Stimulated activated CD8-positive, alpha-beta memory T cell treated with anti-CD3 and anti-CD28 coated beads, Interleukin-2, amount 100 ng/mL, for 1 hour (primary cell): ENCODE measurements at places on chromosomes 11 and 22.

DNA sequence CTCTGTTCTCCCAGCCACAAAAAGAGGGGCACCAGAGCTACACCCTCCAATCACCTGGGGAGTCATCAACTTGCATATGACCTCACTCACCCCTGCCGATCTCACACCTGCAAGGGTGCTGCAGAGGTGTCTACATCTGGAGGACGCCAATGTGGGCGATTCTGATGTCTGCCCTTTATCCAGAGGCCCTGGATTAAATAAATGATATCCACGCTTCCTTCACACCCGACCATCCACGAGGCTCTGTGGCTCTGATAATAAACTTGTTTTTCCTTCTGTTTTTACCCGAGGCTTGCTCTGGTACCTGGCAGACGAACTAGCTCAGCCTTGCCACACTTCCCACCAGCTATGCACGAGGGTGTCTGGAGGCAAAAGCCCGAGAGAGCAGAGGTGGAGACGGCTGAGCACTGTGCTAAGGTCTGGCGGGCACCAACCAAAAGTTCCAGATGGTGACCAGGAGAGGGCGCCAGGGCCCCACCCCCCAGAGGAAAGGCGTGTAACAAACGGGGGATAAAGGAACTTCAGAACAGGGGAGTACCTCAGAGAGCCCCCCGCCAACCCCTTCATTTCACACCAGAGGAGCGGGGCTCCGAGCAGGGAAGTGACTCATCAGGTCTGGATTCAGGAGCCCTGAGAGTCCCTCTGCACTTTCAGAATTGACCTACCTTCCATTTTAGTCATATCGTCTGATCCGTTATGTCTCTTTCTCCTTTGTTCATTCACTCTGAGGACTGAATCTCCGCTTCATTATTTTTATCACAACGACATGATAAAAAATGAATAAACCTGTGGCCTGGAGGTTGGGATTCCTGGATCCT is 13.5 kb downstream of the SCN3B start:
- no peak for DNase-seq

DNA sequence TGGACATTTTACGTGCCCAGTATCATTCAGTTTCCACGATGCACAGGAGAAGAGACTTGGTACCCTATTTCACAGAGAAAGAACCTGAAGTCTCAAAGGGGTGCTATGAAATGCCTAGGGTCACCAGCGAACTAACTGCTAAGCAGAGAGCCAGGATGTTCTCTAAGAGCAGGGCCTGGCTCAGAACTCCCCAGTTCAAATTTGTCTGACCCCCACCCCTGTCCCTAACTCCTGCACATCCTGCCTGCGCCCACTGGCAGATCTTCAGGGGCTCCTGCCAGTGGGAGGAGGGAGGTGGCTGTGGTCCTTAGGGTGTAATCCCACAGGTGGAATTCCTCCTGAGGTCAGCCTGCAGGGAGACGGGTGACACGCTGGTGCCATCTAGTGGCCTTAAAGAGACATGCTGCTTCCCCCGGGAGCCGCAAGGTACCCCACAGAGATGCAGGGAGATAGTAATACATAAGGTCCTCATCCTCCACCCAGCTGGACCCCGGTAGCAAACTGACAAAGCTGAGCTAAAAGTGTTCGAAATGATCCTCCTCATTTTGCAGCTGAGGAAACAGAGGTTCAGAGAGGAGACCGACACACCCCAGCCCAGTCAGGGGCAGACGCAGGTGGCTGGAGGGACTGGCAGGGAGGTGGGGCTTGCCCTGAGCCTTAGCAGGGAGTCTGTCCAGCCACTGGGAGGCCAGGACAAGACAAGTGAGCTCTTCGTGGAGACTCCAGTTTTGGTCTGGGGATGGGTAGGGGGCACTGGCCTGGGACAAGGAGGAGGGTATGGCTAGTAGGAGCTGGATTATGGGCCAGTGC is 34.1 kb downstream of the MB start:
- peak; percentile 19 for DNase-seq

- no peak for DNase-seq
Observed at GRCh38 chr22:37043828-37044538, 7.6 kb upstream of the KCTD17 start.

GRCh38 chr11:120601536-120601935 is 90.0 kb downstream of the GRIK4 start:
- DNase-seq, result no peak

DNA sequence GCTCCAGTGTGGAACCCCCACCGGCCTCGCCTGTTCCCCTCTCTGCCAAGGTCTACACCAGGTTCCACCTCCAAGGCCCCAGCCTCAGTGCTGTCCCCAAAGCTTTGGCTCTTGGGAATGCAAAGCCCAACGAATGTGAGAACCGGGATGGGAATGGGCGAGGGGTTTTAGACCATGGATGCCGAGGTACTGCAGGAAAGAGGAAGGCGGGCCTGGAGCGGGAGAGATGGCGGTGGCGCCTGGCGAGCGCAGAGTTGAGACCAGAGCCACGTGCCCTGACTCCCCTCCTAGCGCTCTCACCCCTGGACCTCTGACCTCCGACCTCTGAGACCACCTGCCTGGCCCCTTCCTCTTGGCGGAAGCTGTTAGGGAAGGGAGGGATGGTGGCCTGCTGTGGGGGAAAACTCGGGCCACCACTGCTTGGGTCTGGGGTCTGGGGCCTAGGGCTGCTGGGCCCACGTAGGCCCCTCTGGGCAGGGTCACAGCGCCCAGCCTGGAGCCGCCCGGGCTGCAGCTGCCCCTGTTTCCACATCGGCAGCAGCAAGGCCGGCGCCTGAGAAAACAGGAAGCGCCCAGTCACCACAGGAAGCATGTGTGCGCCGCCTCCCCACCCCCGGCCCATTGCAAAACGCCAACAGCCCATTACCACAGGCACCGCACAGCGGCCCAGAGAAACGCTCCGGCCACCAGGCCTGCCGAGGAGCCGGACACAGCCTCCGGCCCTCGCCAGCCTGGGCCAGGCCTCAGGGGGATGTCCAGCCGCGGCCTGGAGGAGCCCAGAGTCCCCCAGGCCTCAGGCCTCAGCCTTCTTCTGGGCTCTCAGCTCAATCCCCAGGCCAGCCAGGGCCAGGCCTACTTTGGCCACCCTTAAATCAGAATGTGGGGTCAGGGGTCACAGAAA is 13.8 kb upstream of the SLC39A13 start:
- peak; percentile 24 for DNase-seq

DNA sequence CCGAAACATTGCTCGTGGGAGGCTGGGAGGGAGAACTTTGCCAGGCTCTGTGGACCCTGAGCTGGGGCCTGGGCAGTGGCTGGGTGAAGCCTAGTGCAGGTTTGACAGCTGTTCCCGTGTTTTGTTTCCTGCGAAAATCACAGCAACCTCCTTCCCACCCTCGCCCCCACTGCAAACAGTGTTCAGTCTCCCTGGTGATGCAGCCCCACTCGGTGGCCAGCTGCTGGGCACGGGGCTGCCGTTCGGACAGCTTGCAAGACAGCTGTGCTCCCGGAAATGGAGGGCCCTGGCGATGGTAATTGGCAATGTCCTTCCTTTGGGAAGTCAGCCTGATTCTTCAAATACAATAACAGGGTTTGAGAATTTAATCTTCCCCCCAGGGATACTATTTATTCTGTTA is 10.4 kb upstream of the GAL start:
- DNase-seq, result no peak

DNA sequence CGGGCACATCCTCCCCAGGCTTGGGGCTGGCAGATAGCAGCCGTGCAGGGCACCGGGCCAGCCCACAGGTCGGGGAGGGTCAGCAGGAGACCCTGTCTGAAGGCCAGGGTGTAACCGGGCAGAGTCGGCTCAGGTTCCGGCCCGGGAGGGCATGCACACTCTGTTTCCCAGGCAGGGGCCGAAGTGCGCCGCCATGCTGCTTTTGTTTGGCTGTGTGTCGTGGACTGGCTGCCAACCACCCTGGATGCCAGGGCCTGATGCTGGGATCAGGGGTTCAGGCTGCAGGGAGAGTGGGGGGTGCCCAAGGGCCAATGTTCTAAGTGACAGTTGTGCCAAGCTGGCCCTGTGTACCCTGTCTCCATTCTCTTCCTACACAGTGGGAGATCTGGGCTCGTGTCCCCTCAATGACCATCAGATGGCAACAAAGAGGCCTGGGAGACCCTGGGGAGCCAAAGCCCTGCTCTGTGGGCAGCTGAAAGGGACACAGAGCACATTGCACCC is 120.9 kb upstream of the B3GAT1 start:
- DNase-seq, result no peak

DNA sequence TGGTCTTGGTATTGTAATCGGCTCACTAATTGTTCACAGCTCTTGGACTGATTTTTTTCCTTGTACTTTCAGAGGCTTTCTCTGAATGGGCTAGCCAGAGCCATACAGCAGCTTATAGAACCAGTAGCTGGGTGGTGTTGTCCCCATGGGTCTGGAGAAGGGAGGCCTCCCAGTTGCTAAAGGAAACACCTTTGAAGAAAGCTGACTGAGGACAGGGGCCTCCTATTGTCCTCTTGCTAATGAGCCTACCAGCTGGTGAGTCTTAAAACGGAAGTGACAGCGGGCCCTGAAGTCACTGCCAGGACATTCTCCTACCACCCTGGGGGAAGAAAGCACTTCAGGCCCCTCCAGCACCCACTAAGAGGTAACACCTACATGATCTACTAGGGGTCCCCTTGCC is 9.9 kb downstream of the FADS3 start:
- no peak for DNase-seq

- no peak for DNase-seq
Observed at GRCh38 chr22:28111501-28112189, 192.6 kb upstream of the PITPNB start.

GRCh38 chr22:23673050-23673620 is 17.7 kb upstream of the RGL4 start:
- no peak for DNase-seq

- no peak for DNase-seq
Observed at GRCh38 chr11:46356924-46357482, 9.7 kb downstream of the DGKZ start.

DNA sequence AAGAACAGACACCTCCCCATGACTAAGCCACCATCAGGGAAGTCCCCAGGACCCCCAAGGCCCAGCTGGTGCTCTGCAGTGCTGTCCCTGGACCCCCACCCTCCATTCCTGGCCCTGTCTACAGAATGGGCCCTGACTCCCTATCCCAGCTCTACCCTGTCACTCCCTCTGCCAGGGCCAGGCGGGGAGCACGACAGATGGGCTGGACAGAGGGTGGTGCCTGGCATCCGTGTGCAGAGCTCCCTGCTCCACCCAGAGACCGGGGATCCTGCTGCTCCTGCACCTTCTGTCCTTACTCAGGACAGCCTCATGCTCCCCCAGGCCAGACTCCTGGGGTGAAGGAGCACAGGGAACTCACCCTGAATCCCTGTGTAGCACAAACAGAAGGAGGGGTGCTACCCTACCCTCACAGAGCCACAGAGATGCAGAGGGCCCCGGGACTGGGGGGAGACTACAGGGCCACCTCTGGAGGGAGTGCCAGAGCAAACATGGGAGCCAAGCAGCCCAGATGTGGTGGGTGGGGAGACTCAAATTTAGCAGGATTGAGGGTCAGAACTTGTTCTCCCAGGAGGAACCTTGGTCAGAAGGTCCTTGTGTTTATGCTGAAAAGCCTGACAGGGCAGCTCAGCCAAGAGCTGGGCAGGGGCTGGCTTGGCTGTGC is 2.0 kb downstream of the ARVCF start:
- DNase-seq, result no peak

DNA sequence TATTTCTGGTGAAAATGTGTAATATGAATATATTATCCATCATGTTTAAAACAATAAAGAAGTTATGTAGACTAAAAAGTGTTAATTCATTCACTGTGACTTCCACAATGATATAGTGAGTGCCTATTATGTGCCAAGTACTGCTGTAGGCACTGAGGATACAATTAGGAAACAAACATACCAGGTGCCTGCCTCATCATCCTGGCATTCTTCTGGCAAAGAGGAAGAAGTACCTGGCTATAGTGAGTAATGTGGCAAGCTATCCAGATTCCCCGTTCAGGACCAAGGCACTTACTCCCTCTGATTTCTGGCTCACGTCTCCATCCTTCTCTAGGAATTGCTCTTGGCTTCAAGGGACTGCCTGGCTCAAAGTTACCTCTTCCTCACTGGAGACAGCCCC is 77.5 kb upstream of the CLMP start:
- DNase-seq, result no peak

GRCh38 chr22:35477911-35478582 is 62.6 kb upstream of the RASD2 start:
- no peak for DNase-seq

- no peak for DNase-seq
Observed at GRCh38 chr11:22472306-22472705, 134.1 kb downstream of the SLC17A6 start.

GRCh38 chr11:48075637-48076036 is 95.3 kb downstream of the PTPRJ start:
- no peak for DNase-seq

- no peak for DNase-seq
Observed at GRCh38 chr11:3613998-3614741, 27.6 kb downstream of the ART5 start.

DNA sequence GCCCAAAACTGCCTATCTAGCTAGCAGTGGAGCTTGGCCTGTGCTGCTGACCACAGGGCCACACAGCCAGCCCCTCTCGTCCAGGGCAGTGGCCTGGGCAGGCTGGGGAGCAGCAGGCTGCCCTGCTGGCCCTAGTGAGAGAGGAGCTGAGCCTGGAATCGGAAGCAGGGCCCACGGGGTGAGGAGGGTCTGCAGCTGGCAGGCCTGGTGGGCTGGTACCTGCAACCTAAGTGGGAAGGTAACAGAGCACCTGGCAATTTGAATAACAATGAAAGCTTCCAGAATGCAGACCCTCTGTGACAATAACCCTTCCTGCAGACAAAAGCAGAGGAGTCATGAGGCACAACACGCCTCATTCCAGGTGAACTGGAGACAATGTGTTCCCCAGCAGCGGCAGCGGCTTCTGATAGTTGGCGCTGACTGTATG is 31.8 kb upstream of the RFPL3 start:
- no peak for DNase-seq

DNA sequence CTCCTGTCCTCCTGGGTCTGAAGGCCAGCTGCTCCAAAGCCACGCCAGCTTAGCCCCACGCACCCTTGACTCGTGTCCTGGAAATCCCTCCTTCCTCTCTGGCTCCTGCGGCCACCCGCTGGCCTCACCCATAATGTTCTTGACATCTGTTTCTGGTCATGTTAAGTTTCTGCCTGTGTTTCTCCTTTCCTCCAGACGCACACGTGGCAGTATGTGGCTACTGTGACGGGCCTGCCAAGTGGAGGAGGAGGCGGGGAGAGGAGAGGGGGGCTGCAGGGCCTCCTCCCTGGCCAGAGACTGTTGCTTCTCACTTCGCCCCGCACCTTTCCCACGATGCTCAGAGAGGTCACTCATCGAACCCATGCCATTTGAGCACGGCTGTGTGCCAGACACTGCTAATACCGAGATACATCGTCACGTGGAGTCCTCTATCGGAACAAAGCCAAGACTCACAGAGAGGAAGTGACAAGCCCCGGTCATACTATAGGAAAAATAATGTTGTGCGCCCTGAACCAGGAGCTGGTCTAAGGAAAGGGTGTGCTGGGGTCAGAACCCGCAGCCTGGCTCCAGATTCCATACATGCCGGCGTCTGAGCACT is 11.5 kb downstream of the C1QTNF6 start:
- DNase-seq, result no peak

GRCh38 chr11:10591741-10592140 is 23.3 kb upstream of the LYVE1 start:
- DNase-seq, result no peak
